Caco-2 (cell line): ENCODE measurements at places on chromosomes 2 and 18.
A peak's percentile ranks its signal among the peaks of the same experiment; 100 is the strongest.

DNA sequence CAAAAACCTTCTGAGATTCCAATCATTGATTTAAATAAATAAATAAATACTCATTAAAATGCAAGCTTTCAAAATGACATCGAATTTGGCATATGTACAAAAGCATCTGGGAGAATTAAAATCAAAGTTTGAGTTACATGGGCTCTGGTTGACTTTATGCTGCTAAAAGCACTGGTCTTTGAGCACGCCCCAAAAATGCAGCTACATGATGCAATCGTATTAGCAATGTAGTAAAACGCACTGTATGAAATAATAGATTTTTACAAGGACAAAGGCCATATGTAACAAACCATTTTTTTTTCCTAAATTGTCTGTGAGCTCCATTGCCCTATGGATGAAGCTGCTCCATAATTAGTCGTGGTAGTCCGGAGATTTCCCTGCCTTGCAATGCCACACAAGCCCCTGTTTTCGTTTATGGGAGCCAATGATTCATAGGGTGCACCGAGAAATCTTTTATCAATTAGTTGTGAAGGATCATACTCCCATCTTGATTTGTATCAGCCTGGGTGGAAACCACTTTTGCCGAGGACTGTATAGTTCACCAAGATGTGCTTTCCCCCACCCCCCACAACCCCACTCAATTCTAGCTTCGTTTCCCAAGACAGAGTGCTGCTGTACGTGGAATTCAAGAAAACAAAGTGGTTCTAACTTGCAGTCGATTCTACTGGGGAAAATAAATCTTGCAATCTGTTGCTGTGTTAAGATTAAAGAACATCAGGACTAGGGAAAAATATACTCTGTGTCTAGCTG is 268.4 kb downstream of the IRS1 start:
- DNase-seq: no peak

- DNase-seq: no peak
Measured at GRCh38 chr2:62150597-62151305, 45.2 kb upstream of the B3GNT2 start.

DNA sequence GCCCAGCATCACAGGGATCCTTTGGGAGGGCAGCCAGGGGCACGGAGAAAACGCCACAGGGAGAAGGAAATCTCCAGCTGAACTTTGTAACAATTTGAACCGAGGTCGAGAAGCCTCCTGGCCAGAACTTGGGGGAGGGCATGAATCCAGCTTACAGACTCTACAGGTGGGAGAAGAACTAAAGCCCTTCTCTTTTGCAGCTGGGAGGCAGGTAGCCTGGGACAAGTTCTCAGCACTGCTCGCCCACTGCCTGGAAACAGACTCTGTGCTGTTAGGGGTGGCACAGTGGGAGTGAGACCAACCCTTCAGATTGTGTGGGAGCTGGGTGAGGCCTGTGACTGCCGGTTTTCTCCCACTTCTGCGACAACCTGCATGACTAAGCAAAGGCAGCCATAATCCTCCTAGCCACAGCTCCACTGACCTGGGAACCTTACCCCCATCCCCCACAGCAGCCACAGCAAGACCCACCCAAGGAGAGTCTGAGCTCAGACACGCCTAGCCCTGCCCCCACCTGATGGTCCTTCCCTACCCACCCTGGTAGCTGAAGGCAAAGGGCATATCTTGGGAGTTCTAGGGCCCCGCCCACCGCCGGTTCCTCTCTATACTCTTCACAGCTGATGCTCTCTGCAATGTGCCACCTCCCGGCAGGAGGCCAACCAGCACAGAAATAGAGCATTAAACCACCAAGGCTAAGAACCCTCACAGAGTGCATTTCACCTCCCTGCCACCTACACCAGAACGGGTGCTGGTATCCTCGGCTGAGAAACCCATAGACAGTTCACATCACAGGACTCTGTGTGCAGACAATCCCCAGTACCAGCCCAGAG is 136.0 kb upstream of the SIX2 start:
- no peak for DNase-seq

- DNase-seq: no peak
Measured at GRCh38 chr18:7812431-7813063, 245.4 kb downstream of the PTPRM start.

DNA sequence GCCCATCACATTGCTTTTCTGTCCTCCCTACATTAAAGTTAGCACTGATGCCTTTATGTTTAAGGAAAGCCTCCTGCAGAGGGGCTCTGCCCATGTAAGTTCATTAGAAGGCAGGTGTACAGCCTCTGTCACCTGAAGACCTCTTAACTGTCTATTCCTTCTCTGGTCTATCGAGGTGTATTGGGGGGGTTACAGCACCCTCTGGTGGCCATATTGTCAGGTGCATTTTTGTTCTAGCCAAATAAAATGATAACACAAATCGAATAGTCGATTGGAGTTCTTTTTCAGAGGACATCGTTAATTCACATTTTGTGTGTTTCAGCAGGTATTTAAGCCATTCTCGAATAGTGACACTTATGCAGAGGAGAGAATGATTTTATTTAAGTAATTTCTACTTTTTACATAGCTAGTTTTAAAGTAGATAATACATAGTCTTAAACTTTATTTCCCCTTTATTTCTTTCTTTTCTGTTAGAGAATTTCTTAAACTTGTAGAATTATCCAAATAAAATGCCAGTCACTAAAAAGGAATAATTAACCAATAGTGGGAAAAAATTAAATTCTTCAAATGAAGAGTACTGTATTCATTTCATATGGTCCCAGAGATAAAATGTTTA is 136.8 kb downstream of the NEDD4L start:
- DNase-seq: peak; percentile 53

- no peak for DNase-seq
Measured at GRCh38 chr2:233084488-233084887, 24.3 kb downstream of the INPP5D start.
